ENCODE measurements at places on chromosomes 1 and 21.

DNA sequence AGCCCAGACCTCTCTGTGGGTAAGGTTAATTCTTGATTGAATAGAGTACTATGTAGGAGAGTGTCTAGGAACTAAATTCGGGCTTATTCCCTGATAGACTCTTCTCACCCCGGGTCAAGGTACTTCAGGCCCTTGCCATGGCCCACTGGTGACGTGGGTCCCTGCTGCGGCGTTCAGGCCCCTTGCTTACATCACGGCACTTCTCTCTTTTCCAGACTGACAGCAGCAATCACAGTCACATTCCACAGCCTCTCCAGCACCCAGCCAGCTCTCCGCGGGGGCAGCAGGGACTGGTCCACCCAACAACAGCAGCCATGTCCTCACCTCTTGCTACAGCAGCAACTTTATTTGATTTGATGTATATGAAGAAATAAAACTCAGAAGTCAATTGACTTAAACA lies 401.2 kb upstream of the VAMP3 start:
- no peak for DNase-seq

GRCh38 chr1:228354390-228355320 lies 52.0 kb downstream of the TRIM11 start:
- DNase-seq, result no peak

- no peak for DNase-seq
Measured at GRCh38 chr1:167477986-167478385, 40.3 kb downstream of the CD247 start.

DNA sequence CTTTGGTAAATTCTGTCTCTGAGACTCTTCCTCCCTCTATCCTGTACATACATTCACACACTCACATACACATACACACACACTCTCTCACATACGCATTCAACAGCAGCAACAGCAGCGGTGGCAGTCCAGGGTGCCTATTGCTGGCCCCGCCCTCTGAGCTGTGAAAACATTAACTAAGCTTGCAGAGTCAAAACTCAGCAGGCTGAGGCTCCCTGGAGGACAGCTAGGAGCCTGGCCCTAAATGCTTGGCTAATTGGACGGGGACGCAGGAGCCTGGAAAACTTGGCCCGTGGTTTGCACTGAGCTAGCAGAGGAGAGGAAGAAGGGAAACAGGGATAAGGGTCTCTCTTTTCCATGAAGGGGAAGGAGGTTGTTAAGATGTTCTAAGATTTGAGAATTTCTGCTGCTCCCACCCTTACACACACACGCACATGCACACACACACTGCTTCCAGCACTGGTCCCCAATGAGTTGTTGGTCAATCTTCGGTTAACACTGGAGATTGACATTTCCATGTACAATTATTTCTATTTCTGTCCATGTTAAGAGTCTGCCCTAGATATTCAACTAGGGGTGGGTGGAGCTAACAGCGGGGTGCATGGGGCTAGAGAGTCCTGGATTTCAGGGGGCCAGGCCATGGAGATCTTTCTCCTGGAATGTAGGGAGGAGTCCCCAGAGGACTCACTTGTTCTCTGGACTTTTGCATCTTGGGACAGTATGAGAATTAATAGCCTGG lies 94.2 kb downstream of the PLXNA2 start:
- no peak for DNase-seq

DNA sequence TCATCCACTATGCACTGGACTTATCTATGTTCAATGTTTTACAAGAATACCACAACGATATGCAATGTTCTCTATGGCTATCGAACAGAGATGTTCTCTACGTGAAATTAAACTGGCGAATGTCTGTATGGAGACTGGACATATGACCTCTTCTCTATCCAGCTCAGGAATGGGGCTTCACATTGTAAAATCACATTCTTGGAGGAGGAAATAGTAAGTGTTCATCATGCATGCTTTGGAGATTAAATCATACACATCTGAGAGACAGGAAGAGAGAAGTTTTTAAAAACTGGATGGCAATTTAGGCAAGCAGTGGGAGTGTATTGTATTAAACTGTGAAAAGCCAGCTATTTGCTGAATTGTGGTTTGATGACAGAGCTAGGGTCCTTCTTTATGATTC lies 47.9 kb upstream of the RGL1 start:
- no peak for DNase-seq

GRCh38 chr1:39048745-39049370 lies 22.7 kb downstream of the NDUFS5 start:
- no peak for DNase-seq

- DNase-seq, result no peak
Measured at GRCh38 chr1:44805311-44806024, 1.7 kb downstream of the DYNLT4 start.

DNA sequence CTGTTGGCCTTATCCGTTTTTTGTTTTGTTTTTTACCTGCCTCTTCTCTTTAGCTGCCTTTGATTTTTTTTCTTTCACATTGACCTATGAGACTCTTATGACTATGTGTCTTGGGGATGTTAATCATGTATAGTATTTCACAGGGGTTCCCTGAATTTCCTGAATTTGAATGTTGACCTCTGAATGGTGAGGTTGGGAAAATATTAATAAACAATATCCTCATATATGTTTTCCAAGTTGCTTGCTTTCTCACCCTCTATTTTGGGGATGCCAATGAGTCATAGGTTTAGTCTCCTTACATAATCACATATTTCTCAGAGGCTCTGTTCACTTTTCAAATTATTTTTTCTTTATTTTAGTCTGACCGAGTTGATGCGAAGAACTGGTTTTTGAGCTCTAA lies 29.6 kb downstream of the GBP5 start:
- no peak for DNase-seq

DNA sequence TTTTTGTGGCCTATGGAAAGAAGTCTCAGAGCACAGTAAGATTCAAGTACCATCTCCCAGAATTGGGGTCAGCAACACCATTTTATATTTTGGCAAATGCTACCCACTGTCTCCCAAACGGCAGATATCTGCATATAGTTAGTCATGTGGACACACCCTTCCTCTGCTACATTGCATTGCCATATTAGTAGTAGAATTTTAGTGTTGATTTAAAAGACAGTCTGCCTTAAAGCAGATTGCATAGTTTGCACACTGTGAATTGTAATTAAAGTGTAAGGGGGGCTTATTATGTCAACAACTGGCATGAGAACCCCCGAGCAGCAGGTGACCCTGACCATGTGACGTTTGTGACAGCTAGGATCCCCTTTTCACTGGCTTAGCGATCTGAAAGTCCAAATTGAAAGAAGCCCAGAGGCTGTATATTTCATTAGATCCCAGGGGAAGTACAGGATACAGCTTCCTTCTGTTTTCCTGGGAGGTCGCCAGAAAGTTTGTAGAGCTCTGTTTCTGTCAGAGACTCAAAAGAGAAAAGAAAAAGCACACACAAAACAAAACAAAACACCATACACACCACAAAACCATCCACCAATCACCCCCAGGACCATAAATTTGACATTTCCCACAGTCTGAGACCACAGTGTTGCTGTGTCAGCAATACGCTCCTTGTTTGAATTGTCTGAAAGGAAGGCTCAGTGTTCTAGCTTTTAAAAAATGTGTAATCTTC lies 172.4 kb downstream of the NFIA start:
- DNase-seq, result no peak

DNA sequence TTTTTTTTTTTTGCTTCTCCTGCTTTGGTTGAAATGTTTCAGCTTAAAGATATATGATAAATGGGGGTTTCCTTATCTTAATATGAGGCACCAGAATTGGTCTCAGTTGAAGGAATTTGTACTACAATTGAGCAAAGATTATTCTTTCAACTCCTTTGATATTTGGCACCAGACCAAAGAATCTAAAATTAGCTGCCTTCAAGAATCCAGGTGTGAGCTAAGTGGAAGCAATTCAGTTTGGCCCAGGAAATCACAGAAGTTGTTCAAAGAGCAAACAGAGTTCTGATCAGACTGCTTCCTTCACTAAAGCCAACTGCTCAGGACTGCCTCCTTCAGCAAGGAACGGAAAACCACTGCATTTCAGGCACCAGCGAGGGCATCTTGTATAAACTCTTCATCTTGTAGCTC lies 68.3 kb upstream of the BCAR3 start:
- peak; percentile 33 for DNase-seq

DNA sequence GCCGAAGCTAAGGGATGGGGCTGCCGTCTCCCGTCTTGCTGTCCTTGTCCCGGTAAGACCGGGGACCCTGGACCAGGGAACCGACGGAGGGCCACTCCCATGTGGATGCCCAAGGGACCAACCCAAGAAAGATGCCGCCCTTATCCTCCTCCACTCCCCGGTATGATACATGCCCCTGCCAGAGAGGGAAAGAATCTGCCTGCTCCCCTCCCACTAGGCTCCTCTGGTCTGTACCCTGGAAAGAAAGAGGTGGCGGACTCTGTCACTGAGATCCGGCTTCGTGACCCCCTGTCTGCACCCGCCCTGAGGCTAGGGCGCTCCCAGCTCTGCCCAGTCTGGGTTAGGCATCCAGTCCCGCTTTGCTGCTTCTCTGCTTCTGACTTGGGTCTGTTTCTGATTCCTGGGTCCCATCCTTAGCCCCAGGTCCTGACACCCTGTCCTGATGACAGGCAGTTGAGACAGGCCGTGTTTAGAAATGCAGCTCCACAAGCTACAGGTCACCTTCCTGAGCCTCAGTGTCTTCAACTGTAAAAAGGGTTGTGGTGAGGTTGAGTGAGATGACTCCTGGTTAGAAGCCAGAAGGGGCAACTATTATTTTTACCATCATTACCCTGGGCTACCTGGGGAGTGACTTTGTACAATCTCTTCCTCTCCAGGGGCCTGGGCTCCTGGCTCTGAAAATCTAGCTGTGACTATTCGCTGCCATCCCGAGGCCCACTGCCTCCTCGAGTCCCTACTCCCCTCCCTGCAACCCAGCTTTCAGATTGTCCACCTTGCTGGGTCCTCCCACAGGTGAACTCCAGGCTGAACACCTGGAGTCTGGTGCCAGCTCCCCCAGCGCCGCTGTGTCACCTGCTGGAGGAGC lies 3.7 kb downstream of the MATN1 start:
- no peak for DNase-seq

DNA sequence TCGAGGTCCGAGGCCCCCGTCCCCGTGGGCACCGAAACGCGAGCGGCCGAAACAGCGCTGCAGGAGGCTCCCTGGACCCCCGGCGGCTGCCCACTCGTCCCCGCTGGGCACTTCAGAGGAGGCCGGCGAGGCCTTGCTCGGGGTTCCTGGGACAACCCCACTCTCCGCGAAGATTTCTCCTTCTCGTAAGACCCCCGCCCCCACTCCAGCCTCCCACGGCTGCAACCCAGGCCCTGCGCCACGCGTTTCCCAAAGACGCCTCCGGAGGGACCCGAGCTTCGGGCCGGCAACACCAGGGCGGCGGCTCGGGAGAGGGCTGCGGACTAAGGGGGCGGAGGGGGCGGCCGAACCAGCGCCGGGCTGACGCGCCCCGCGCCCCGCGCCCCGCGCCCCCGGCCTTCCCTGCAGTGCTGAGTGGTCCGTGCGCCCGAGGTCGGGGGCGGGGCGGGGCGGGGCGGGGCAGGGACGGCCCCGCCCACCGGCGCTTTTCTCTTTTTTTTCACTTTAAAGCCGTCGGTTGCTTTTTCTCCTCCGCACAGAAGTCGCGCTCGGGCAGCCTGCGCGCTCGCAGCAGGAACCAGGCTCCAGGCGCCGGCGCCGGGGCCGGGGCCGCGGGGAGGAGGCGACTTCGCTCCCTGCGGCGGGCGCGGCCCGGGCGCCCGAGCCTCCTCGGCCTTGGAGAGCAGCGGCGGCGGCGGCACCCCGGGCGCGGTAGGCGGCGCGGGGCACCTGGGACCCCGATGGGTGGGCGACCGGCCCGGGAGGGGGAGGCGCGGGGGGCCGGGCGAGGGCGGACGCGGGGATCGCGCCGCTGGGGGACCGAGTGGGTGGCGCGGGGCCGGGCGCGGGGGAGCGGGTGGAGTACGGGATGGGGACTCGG lies at the start of gene SPSB1:
TSS of gene SPSB1 (plus strand) at position 534 of the 880 bp plus-strand sequence. CDS start 62,998 bp downstream, outside the sequence.
- DNase-seq, result peak; percentile 75

GRCh38 chr1:115753830-115754229 lies 14.7 kb downstream of the CASQ2 start:
- no peak for DNase-seq

DNA sequence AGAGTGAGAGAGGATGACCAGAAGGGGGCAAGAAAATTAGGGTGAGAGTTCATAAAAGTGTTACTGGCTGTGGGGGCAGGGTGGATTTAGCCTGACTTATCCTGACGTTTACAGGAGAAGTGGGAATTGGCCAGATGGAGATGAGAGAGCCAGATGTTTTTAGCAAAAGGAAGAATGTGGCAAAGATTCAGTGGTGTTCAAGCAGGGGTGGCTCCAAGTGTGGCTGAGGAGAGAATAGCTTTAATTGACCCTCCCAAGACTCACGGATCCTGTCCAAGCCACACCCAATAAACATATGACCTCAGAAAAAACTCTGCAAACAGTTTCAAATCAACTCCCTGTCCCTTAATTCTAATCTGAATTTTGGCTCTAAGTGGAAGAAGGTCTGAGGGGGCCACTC lies 35.2 kb upstream of the EDEM3 start:
- DNase-seq, result no peak

DNA sequence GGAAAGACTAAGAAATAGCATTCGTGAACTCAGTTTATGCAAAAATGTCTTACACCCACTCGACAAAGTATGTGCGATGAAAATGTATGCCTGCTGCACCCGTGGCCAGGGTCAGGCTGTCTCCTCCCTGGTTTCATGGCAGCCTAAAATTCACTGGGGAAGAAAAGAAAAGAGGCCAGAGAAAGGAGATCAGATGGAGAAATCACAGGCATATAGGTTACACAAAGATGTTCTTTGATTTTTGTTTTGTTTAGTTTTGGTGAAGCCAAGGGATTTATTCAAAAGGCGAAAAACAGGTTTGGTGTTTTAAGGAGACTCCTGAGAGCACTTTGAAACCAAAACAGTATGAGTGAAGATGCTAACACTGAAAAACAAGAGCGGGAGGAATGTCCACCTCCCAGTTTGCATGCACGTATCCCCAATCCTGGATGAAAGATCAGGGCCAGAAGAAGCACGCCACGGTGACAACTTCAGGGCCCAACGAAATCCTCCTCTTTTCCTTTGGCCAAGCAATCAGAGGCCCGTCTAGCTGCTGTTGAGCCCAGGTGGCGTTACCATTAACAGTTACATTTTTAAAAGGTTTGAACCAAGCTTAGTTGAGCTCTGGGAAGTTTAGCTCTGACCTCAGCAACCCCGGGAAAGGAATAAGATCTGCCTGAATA lies 992 bp upstream of the SSX2IP start:
- DNase-seq, result no peak

DNA sequence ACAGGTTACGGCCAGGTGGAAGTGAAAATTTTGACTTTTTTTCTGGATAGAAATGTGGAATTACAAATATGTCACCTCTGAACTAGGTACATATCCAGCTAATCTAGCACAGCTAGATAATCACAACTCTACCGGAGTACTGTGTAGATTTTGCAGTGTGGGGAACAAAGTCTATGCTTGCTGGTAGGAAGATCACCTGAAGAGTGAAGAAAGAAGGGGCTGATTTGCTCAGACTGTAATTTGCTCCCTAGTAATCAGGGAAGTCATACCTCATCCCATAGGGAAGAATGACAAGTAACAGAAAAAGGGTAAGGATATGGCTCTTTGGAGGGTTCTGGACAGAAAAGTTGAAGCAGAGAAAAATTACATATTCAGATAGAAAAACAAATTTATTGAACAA lies 319.6 kb upstream of the TMPRSS15 start:
- DNase-seq, result no peak
